ENCODE measurements at places on chromosomes 16 and 17.

GRCh38 chr16:67525176-67525860 lies 3.3 kb upstream of the RIPOR1 start:
- no peak for DNase-seq

DNA sequence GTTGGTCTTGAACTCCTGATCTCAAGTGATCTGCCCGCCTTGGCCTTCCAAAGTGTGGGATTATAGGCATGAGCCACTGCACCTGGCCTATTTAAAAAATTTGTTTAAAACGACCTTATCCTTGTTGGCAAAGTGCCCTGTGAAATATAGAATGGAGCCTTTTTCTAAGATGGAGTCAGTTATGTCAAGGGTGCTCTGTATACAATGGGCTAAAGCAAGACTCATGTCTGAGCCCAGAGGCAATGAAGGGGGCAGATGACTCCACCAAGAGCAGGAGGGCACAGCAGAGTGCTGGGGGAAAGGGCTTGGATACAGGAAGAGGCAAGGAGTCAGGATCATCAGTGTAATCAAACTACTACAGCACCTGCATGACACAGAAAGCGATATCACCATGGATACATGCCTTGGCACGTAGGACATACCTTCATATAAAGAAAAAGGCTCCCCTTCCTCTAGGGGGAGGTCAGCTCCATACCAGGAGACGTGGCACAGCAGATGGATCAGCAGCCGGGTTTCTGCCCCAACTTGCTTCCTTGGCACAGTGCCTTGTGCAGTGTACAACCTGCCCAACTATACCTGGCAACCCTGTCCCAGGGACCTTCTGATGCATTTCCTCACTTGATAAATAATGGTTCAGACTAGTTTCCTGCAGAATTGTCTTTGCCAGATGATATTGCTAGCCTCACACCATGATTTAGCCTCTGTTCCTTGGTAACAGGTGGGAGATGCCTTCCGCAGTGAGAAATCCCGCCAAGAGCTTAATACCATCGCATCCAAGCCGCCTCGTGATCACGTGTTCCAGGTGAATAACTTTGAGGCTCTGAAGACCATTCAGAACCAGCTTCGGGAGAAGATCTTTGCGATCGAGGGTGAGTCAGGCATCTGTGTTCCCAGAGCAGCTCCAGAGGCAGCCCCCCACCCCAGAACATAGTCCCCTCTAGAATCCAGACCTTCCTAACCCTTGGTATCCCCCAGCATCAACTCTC lies 15.3 kb downstream of the ITGAM start:
- DNase-seq, result no peak

DNA sequence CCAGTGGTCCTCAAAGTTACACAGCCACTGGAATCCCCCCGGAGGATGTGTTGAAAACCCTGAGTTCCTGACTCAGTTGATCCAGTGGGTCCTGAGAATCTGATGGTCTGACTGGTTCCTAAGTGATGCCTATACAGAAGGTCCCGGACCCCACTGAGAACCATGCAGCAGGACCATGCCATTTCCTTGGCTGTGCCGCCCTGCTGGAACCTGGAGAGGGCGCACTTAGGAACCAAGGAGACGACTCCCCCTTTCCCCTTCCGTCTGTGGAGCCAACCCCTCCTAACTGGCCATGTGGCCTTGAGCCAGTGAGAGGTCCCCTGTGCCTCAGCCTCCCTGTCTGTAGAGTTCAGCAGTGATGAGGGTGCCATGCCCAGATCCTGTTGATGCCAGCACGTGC lies 22.0 kb downstream of the C16orf74 start:
- no peak for DNase-seq

DNA sequence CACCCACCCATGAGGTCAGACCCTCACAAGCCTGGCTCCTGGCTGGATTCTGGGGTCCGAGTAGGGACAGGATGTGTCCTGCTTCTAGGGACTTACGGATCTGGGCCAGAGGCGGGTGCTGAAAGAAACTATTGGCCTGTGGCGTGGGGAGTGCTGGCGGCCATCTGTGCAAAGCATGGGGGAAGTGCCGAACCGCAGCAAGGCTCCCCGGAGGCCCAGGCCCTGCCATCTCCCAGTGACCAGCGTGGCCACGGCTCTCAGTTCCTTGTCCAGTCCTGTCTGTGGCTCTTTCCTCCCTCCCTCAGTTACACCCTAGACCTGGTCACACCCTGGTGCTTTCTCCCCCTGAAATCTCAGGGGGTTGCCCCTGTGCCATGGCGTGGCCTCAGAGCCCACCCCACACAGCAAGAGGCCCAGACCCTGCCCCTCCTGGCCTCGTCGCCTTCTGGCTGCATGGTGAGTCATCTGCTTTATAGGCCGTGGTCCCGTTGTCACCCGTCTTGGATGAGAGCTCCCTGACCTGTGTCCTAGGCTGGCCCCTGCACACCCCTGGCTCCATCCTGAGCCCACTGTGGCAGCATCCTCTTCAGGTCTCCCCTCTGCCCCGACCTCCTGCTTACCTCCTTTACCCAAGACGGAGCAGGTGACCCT lies 54.5 kb downstream of the PRMT7 start:
- no peak for DNase-seq

DNA sequence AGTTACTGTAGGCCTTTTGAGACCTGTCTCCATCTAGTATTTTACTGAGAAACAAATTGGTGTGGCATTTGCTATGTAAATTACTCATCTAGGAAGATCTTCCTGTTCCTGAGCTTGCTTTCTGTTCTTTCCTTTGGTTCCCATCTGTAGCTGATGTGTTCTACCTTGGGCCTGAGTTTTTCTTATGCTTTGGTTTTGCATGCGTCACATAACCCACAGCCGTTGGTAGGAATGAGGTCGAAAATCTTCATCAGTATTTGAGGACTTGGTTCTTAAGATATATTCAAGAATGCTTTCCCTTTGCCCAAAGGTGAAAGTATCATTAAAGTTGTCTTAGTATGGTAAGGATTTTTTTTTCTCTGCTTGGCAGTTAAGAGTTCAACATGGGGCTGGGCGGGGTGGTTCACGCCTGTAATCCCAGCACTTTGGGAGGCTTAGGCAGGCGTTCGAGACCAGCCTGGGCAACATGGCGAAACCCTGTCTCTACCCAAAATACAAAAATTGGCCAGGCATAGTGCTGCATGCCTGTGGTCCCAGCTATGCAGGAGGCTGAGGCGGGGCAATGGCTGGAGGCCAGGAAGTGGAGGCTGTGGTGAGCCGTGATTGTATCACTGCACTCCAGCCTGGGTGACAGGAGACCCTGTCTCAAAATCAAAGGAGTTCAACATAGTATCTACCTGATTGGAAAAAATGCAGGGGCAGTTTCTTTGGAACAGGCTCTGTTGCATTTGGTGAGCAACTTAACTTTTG lies 28.8 kb downstream of the IST1 start:
- DNase-seq, result no peak

DNA sequence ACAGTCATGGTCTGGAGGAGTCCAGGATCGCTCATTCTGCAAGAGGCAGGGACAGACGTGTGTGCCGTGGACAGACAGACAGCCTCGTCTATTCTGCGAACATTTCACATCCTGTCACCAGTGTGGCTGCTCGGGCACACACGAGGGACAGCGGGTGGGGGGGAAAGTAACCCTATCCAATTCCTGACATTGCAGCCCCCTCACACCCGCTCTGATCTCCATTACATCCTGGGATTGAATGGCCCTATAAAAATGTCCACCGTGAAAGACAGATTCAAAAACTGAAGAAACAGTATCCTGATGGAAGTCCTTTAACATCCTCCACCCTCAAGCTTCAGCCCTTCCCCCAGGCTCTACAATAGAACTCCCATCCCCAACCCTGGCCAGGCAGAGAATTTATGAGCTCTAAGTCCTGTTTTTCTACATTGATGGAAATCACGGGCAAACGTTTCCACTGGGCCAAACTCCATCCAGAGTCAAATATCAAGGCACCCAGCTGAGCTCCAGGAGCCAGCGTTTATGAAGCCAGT lies 39.4 kb downstream of the HS3ST3A1 start:
- no peak for DNase-seq

GRCh38 chr17:81513753-81514488 lies 1.3 kb upstream of the ACTG1 start:
- peak; percentile 40 for DNase-seq

GRCh38 chr17:19708431-19709175 lies 7.8 kb downstream of the SLC47A2 start:
- no peak for DNase-seq

DNA sequence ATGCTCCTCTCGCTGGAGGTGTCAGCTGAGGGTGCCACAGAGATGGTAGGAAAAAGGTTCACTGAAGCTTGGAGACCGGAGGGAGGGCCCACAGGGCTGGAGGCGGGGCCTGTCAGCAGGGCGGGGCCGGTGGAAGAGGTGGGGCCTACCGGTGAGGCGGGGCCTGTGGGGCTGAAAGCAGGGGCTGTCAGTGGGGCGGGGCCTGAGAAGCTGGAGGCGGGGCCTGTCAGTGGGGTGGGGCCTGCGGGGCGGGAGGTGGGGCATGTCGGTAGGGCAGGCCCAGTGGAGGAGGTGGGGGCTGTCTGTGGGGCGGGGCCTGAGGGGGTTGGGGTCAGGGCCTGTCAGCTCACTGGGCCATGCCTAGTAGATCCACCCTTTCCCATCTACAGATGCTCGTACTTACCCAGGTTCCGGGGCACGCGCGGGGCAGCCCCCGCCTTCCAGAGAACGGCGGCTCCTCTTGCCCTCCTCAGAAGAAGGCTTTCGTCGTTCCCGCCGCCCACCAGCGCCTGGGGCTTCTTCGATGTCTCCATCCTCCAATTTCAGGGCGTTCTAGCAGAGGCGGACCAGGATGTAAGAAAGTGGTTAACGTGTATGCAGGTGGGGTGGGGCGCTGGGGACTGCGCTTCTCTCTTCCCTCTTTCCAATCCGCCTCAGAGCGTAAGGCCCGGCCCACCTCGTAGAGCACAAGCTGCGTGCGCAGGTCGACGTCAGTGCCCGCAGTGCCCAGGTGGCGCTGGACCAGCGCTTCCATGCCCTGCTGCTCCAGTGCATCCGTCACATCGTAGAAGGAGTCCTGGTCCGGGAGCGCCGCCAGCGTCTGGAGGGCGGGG lies 9.8 kb downstream of the TMEM208 start:
- no peak for DNase-seq

DNA sequence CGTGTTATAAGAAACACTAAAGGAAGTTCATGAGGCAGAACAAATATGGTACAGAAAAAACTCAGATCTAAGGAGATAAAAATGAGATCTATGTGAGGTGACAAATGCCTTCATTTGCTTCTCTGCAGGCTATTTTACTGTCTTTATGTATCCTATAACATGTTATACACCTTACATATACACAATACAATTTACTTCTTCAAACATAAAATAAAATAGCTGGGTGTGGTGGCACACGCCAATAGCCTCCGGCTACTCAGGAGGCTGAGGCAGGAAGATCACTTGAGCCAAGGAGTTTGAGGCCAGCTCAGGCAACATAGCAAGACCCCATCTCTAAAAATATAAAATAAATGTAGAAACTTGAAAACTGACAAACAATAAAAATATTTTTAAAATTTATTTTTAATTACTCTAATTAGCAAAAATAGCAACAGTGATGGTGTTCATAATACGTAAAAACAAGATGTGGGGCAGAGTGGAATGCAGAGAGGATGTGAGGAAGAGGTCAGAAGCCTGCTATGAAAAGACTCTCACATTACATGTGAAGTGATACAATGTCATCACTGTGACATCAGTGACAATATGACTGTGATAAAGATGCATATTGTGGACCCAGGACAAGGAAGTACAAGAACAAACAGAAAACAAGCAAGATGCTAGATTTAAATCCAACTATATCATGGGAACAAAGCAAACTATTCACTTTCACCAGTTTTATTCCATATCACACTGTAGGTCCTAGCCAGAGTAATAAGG lies 31.0 kb downstream of the VPS53 start:
- DNase-seq, result no peak

DNA sequence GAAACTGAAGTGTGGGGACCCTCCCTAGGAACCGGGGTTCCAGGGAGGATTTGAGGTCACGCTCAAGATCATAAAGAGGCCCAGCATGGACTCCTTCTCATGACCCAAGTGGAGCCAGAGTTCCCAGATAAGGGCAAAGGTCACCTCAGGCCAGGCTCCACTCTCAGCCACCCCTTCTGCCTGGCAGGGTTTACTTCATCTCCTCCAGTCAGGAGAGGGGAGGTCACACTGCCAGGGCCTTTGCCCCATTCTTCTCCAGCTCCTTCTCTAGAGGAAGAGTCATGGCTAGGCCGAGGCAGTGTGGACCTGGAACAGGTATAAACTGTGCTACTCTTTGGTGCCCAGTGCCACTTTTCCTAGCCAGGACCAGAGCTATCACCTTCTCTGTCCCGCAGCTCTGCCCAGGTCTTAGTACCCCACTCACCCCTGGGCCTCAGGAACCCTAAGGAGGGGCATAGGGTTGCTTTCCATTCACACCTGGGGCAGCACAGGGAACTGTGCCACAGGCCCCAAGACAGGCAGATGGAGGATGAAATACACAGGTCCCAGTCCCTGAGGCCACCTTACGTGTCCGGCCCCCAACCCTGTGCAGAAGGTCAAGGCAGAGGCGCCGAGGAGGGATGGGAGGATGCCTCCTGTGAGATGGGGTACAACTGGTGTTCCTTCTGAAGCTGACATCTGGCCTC lies 879 bp upstream of the ACSF2 start:
- no peak for DNase-seq

GRCh38 chr16:82834151-82834815 lies 207.5 kb downstream of the CDH13 start:
- no peak for DNase-seq

- DNase-seq, result no peak
These were observed 179.7 kb downstream of the RAB11FIP4 start for GRCh38 chr17:31570951-31571892.

- DNase-seq, result no peak
These were observed 3.3 kb downstream of the RPL13 start for GRCh38 chr16:89563639-89564392.

GRCh38 chr16:8571061-8571596 lies 19.2 kb downstream of the TMEM114 start:
- no peak for DNase-seq

GRCh38 chr17:63805591-63805990 lies 21.6 kb upstream of the PSMC5 start:
- DNase-seq, result no peak

DNA sequence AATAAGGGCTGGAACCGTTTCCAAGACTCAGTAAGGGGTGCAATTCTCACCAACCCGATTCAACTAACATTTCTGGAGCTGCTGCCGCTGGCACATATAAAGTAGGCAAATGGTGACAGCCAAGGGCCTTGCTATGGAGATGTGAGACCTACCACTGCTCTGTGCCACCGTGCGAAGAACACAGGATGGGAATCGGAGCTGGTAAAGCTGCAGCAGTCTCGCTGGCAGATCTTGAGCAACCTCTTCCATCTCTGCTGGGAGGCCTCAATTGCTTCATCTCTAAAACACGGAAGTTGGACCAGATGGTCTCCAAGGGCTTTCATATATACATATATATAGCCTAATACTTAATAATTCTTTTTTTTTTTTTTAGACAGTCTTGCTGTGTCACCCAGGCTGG lies 128.9 kb upstream of the RCVRN start:
- no peak for DNase-seq

- DNase-seq, result no peak
These were observed 36.2 kb downstream of the ABR start for GRCh38 chr17:1143573-1143972.

GRCh38 chr17:17213775-17214174 lies 7.6 kb upstream of the PLD6 start:
- DNase-seq, result no peak

GRCh38 chr17:46783031-46783593 lies 35.4 kb downstream of the WNT3 start:
- DNase-seq, result no peak
